Epithelial cell of umbilical artery (primary cell): ENCODE measurements at places on chromosomes 6 and 20. TPM values are rescaled to one million over a fixed set of nuclear protein-coding genes. Genes with fewer than 3 reads are reported as not detected.

CD93 gene
- 533 and 565 TPM in 2 replicates for total RNA-seq

RIMS4 gene
- total RNA-seq = not detected in 2 replicates

HRH3 gene
- total RNA-seq = not detected in 2 replicates

BRPF3 gene
- total RNA-seq = 6.4 and 6.8 TPM in 2 replicates

MUC21 gene
- not detected in 2 replicates for total RNA-seq

MAS1 gene
- not detected in 2 replicates for total RNA-seq

ADGRF1 gene
- total RNA-seq = not detected in 2 replicates

KIAA1586 gene
- 12.7 and 25.2 TPM in 2 replicates for total RNA-seq

ZBP1 gene
- not detected in 2 replicates for total RNA-seq

BFSP1 gene
- total RNA-seq = 2.7 and 2.9 TPM in 2 replicates

DSTN gene
- total RNA-seq = 248 and 320 TPM in 2 replicates

PBX2 gene
- total RNA-seq = 48.5 and 59.4 TPM in 2 replicates

CCDC170 gene
- 0.15 and 0.32 TPM in 2 replicates for total RNA-seq
